GM23248 (cell line): ENCODE measurements at places on chromosomes 12 and 14. TPM values are rescaled to one million over a fixed set of nuclear protein-coding genes. Genes with fewer than 3 reads are reported as not detected.

Gene MMP17
- 10.1 and 13.8 TPM in 2 replicates for polyA plus RNA-seq

DNA sequence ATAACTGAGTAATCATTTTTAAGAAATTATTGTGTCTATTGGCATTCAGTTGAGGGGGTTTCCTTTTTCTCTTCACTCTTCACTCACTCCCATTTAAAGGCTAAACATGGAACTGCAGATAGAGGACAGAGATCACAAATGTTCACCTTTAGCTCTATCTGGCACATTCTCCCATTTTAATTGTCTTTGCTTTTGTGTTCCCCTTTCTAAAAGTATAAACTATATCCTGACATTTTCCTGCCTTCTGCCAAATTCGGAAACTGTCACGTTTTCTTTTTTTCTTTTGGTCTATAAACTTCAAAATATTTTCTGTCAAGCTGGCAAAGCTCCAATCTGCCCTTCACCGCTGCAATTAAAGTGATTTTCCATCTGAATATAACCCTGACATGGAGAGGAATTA, 219.8 kb upstream of the CDKN3 start:
- no peak for DNase-seq

DNA sequence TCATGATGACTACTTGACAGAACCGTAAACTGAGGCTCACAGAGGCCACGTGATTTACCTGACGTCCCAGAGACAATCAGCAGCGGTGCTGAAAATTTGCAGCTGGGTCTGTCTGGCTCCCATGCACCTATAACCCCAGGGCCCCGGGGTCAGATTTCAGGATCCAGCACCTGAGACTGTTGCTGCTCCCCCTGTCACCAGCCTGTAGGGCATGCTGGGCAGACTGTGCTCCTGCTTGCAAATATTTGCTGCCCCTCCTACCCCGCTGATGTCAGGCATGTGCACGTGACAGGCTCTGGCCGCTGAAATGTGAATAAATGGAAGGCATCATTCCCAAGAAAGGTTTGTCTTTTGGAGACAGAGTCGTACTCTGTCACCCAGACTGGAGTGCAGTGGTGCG, 6.0 kb downstream of the MMAB start:
- DNase-seq, result no peak

DNA sequence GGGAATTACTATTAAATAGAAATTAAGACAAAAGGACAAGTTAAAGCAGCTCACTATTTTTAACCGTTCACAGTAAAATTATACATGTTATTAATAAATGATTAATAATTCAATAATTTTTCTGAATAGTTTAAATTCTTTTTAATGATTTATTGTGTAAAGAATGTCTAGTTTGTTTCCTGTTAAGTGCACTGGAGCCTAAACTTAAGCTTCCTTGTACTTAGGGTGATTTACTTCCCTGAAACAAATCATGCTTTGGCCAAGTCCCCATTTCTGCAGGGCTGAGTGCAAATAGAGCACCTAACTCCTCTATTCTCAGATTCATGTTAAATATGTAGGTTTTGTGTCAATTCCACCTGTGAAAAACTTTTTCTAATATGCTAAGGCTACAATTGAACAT, 188.9 kb upstream of the PDZRN4 start:
- no peak for DNase-seq

DNA sequence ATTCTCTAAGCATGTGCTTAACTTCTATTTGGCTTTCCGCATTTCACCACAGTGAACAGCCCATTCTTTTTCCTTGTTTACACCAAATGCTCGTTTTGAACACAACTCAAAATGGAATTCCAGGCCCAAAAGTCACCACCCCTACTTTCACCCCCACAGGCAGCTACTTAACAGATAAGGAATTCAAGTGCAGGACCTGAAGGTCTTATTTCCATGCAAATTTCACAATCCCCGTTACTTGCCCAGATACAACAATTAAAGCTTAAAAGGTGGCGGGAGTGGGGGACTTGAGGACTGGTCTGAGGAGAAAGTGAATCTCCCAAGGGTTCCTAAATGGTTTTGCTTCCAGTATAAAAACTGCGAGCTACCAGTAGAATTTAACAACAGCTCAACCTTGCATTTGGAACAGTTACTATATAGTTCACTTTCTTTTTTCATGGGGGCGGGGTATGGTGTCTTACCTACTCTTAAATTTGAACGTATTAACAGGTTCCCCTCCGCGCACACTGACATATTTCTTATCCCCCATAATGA, 3.7 kb downstream of the USP44 start:
- DNase-seq, result peak; percentile 57

DNA sequence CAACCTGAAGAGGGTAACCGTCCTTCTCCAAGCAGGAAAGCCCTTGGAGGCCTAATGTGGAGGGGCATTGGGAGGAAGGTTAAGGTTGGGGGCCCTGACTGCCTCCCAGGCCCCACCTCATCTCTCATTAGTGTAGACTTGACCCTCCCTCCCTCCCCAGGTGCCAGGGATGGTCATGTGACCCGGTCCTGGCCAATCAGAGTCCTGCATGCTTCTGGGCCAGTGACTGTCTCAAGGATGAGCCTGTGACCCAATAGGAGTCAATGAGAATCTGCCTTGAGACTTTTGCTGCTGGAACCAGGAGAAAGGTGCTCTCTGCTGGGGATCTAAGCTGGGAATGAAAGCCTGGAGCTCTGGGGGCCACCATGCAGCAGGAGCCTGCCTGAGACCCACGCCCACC, 70.8 kb downstream of the NCOR2 start:
- peak; percentile 63 for DNase-seq

GRCh38 chr14:22626590-22626989, 17.6 kb downstream of the OR6J1 start:
- no peak for DNase-seq

GRCh38 chr12:132137483-132138125, 6.5 kb downstream of the DDX51 start:
- DNase-seq, result no peak

Gene PTPRQ
- polyA plus RNA-seq, result 0.15 and 0.18 TPM in 2 replicates

DNA sequence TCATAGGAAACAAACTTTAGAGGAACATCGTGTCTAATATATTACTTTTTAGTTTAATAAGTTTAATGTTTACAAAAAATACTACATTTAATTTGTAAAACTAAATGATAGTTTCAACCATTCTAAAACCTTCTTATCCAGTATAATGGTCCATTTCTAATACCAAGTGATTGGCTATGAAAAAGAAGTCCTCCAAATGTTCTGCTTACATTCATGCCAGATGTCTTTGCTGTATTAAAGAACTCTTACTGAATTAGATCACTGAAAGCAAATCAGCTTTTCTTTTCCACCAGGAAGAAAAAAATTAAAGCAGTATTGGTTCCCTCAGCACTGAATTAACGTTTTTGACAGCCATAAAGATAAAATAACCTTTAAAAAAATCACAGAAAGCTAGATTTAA, 3.7 kb downstream of the NOVA1 start:
- DNase-seq, result no peak

Gene PLD4
- not detected in 2 replicates for polyA plus RNA-seq

Gene MYH7
- not detected in 2 replicates for polyA plus RNA-seq

Gene TTC6
- polyA plus RNA-seq, result not detected in 2 replicates

DNA sequence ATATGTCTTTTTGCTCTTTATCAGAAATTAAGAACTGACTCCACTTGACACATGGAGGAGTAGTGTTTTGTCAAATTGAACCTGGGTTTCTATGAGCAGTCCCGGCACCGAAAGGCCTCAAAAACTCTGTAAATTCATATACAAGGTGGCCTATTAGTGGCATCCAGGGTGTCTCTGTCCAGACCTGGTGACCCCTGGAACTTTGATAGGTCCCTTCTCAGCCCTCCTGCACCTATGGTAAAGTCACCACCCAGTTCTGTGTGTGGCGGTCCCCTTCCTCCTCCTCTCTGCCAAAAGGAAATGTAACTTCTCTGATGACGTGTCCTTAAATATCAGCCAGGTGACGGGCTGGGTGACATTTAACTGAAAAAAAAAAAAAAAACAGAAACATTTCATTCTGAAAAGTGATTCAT, 204.0 kb upstream of the FOXN3 start:
- no peak for DNase-seq

Gene MYF5
- not detected in 2 replicates for polyA plus RNA-seq

- DNase-seq, result no peak
These were observed 4.8 kb upstream of the KCNA5 start for GRCh38 chr12:5038781-5039311.

Gene KRT74
- not detected in 2 replicates for polyA plus RNA-seq

Gene TSPAN8
- polyA plus RNA-seq, result not detected in 2 replicates

Gene EPS8
- 100 and 103 TPM in 2 replicates for polyA plus RNA-seq

Gene SSPN
- polyA plus RNA-seq, result 22.0 and 24.2 TPM in 2 replicates
